ENCODE measurements at places on chromosomes 6 and 20.

DNA sequence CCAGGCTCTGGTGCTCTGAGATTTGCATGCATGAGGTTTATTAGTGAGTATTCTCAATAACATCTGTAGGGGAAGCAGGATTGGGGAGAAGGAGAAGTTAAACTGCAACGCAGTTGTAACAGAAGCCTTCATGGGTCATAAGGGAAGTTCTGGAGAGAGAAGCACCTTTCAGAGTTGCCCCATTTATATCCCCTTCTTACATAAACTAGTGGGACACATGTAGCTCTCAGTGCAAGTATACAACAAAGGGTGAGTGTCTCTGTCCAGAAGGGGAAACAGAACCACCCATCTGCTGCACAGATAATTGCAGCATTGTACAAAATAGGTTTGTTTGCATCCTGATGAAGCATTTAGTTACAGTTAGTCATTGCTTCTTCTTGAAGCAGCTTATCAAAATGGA, 4.3 kb upstream of the ADGB start:
- DNase-seq: no peak

- DNase-seq: no peak
Measured at GRCh38 chr6:166710084-166710483, 83.0 kb upstream of the RPS6KA2 start.

GRCh38 chr6:141133836-141134235, 998.9 kb upstream of the GJE1 start:
- DNase-seq: no peak

GRCh38 chr20:10328897-10329255, 105.1 kb downstream of the MKKS start:
- DNase-seq: peak; percentile 44
